ENCODE measurements at places on chromosomes 3 and 15.

GRCh38 chr15:68608206-68608843, 29.5 kb downstream of the CORO2B start:
- DNase-seq: peak; percentile 58

- no peak for DNase-seq
These were observed 417.9 kb downstream of the MECOM start for GRCh38 chr3:169245631-169246030.

DNA sequence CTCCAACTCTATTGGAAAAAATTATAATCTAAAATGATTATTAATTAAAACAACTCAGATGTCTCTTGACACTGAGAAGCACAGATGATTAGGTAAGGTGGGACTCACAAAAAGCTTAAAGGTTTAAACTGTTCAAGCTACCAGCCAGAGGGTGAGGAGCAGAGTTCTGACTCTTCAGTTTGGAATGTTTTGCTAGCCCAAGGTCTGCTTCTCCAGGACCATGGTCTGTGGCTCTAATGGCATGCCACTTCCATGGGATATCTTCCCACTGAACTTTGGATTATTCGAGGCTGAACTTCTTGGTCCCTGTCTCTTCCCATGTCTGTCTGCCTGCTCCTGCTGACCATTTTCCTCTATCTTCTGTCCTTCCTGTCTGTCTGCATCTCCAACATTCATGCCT, 49.2 kb downstream of the CACNA2D3 start:
- DNase-seq: no peak

- peak; percentile 5 for DNase-seq
These were observed 6.5 kb downstream of the A4GNT start for GRCh38 chr3:138125548-138126221.

GRCh38 chr3:57958642-57959422, 49.4 kb upstream of the FLNB start:
- no peak for DNase-seq

DNA sequence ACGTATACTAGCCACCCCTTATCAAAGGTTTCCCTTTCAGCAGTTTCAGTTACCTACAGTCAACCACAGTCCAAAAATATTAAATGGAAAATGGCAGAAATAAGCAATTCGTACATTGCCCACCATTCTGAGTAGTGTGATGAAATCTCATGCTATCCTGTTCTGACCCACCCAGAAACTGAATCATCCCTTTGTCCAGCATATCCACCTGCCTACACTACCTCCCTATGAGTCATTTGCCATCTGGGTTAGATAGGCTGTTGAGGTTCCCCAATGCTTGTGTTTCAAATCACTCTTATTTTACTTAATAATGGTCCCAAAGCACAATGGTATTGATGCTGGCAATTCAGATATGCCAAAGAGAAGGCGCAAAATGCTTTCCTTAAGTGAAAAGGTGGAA, 15.3 kb upstream of the PHC3 start:
- no peak for DNase-seq

DNA sequence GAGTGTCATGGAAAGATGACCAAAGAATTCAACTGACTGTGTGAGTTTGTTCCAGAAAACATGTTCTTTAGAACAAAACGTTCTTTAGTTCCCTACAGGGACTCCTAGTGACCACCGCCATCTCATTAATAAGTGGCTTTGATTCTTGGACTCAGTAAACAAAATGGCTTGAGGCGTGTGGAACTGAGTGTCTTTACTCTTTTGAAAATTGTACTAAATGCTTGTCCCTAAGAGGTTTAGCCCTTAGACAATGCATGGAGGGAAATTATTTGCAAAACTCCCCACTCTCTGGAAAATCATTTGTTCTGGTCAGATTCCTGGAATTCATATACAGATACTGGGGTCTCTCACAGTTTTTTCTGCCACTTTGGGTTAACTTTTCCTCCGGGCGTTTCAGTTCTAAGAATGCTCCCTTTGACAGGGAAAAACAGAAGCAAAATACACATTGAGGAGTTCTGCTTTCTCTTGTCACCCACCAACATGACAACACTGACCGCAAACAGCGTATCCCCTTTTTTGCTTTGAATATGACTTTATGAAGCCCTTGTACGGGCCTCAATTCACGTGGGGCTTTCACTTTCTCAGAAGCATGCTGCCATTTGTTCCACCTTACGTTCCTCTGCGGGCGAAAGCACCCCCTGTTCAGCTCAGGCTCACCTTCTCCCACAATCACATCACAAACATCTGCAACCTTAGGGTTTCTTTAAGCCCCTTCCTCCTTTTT, 15.3 kb upstream of the NRROS start:
- no peak for DNase-seq

GRCh38 chr3:111594205-111594604, 941 bp downstream of the ZBED2 start:
- no peak for DNase-seq

DNA sequence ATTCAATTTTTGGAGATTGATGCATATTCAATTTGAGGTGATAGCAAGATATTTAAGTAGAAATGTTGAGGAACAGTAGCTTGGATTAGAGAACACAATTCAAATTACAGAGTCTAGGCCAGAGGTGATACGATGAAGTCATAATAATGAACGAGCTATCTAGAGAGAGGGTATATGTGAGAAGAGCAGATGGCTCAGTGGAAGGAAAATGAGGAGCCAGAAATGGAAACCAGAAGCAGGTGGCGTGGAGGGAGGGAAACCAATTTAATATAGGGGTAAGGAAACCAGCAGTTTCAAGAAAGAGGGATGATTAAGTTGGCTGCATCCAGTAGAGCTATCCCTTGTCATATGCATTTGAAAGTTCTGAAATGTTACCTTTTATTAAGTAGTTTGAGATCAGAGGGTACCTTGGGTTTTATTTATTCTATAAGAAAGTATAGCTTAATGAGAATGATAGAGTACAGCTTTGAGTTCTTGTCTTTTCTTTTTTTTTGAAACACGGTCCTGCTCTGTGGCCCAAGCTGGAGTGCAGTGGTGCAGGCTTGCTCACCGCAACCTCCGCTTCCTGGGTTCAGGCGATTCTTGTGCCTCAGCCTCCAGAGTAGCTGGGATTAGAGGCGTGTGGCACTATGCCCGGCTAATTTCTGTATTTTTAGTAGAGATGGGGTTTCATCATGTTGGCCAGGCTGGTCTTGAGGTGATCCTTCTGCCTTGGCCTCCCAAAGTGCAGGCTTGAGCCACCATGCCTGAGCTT, 22.1 kb downstream of the NCK1 start:
- peak; percentile 26 for DNase-seq

DNA sequence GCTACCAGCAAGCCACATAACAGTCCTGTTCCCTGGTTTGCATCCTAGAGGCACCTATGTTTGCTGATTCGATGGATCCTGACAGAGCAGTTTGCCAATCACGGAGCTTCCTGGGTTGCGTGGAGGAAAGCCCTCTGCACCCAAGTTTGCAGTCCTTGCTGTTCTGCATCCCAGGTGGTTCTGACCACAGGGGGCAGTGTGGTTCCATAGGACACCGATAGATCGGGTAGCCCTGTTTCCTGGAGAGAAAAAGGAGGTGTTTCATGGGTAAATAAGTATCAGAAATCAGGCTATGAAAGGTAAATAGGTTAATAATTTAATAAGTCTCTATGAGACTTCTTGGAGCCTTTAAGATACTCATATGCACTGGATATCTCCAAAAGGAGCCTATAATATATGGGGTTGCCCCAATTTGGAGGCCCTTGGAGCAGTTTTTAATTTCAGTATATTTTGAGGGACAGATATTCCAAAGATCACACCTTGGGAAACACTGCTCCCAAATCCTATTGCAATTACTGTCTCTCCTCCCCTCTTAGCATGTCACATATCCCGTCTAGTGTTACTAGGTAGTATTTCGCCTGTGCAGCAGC, 194.6 kb upstream of the TPM1 start:
- no peak for DNase-seq

Measured in eye (tissue), 1 donor.